SW480 (cell line): ENCODE measurements at places on chromosomes 2 and 18.
A peak's percentile ranks its signal among the peaks of the same experiment; 100 is the strongest.

DNA sequence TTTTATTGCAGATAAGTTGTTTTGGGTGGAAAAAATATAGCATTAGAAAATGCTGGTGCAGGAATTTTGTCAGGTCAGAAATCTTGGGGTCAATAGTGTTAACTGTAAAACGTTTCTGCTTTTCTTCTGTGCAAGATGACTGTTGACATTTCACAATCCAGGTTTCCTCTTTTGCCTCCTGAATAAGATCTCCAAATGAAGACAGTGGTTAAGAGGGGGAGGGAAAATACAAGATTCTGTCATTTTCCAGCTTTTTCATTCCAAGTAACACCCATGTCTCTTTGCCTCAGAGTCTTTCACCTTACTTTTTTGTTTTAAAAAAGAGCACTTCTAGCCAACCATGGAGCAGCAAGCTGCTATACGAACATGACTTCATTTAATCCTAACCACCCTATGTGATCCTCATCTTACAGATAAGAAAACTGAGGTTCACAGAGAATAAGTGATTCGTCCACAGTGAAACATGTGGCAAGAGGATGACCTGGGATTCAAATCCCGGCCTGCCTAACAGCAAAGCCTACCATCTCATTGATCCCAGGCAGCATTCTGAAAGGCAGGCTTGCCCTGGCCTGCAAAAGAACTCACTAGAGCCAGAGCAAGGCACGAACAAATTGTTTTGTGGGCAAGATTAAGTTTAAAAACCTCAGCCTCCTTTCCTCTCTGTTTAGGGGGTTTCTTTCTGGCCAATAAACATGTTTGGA is 3.0 kb downstream of the PLEK start:
- DNase-seq, result no peak

DNA sequence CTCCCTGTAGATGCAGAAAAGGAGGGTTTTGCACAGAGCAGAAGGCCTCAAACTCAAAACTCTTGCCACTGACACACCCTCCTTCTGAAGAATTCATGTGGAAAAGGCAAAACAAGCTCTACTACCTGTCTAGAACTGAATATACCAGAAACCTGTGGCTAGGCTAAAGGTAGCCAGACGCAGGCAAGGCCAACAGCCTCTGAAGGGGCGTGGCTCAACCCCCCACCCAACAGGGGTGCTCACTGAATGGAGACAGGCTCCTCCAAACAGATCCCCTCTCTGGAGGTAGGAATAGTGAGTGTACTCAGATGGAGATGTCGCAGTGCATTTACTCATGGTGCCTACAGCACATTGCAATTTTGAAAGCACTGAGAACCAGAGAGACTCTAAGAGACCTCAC is 3.0 kb upstream of the STK17B start:
- DNase-seq, result no peak

- DNase-seq, result no peak
Measured at GRCh38 chr2:133438848-133439564, 129.3 kb downstream of the NCKAP5 start.

GRCh38 chr2:23712756-23713151 is 214.2 kb downstream of the ATAD2B start:
- no peak for DNase-seq

- peak; percentile 64 for DNase-seq
Measured at GRCh38 chr2:213238753-213239495, 45.3 kb upstream of the SPAG16 start.

- peak; percentile 22 for DNase-seq
Measured at GRCh38 chr2:120525056-120526046, 179.4 kb downstream of the INHBB start.
